Fibroblast of villous mesenchyme (primary cell): ENCODE measurements at places on chromosomes 16 and 17. TPM values are rescaled to one million over a fixed set of nuclear protein-coding genes. Genes with fewer than 3 reads are reported as not detected.

- DNase-seq = no peak
Observed at GRCh38 chr17:50641357-50641756, 6.7 kb downstream of the ABCC3 start.

- DNase-seq = no peak
Observed at GRCh38 chr17:21005367-21005766, 37.4 kb downstream of the USP22 start.

DNA sequence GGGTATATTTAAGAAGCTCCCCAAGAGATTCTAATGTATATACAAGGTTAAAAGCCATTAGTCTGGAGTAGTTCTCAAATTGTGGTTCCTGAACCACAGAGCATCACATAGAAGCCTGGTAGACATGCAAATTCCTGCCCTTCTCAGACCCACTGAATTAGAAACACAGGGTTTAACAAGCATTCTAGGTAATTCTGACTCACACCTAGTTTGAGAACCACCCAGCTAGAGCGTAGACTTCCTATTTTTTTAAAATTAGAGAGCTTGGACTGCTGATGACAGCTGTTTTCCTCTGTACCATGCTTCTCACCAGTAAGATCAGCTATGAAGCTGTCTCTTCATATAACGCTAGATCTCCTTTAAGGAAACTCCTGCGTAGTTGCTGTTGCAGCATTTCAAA is 50.6 kb downstream of the HS3ST3B1 start:
- no peak for DNase-seq

- no peak for DNase-seq
Observed at GRCh38 chr16:56260378-56261160, 69.3 kb downstream of the GNAO1 start.

DNA sequence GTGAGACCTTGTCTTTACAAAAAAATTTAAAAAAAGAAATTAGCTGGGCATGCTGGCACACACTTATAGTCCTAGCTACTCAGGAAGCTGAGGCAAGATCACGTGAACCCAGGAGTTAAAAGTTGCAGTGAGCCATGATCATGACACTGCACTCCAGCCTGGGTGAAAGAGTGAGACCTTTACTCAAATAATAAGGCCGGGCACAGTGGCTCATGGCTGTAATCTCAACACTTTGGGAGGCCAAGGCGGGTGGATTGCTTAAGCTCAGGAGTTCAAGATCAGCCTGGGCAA is 11.5 kb upstream of the RIPOR1 start:
- DNase-seq = no peak

DNA sequence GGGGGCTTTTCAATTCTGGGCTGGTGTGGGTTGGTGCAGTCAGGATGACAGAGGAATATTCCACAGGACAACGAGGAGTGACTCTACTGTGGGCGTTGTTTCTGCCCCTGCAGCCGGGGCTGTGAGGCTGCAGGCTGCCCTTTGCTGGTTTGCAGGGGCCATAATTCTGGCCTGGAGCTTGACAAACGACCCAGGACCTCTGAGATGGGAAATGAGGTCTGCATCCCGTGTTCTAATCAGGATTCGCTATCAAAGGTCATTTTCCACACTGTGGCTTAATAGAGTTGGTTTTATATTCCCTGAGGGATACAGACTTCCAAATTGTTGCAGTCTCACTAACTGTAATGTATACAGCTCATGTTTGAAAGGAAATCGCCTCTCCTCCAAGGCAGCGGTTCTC is 180.9 kb downstream of the RPTOR start:
- DNase-seq = peak; percentile 58

GRCh38 chr16:22216191-22216831 is 10.2 kb downstream of the EEF2K start:
- DNase-seq = peak; percentile 83

DNA sequence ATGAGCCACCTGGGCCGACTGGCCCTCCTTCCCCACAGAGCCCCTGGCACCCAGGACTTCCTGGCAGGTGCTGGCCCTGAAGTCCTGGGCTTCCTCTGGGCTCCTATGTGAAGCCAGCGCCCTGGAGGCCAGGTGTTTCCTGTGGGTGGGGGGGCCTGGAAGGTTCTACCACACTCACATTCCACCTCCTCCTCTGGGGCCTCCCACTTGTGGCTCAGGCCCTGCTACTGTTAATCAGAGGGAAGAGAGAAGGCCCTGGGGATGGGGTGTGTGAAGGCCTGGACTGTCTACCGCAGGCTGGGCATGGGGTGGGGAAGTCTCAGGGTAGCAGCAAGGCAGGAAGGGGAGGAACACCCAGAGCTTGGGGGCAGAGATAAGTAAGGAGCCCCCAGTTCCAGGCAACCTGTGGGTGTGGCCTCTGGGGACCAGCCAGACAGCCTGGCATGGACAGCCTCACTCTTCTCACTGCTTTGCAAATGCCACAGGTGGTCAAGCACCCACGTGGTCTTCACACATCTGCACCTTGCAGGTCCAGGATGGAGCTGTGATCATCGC is 111.9 kb upstream of the TNRC6C start:
- DNase-seq = no peak

GRCh38 chr16:56289862-56290261 is 98.6 kb downstream of the GNAO1 start:
- no peak for DNase-seq

GRCh38 chr17:59172436-59173004 is 17.0 kb downstream of the PRR11 start:
- no peak for DNase-seq

DNA sequence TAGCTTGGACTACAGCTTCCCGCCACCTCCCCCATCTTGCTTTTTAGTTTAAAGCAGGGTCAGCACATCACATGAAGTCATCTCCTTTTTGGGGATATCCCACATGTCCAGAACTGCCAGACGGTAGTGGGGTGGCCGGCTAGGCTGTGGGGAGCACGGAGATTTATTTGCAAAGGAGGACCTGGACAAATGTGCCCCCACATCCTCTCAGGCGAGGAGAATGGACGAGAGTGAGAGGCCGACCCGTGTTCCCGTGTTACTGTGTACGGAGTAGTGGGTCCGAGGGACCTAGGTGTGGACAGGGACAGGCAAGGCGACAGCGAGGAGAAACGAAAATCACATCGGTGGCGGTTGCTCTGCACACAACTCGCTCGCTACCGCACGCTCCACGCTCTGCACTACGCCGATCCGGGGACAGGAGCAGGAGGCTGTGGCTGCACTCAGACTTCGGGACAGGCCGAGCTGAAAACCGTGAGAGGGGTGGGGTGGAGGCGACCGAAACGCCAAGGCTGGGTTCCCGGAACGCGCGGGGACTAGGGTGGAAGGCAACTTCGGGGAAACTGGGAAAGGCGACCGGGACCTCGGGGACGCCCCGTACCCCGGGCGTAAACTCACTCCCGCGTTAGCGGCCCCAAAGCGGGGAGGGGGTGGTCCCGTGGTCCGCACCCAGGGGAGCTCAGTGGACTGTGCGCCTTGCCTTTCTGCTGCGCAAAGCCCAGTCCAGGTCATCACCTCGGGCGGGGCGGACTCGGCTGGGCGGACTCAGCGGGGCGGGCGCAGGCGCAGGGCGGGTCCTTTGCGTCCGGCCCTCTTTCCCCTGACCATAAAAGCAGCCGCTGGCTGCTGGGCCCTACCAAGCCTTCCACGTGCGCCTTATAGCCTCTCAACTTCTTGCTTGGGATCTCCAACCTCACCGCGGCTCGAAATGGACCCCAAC is at the start of gene MT1A:
Gene MT1A (plus strand): TSS at position 853 of the 937 bp plus-strand sequence. CDS start 73 bp downstream, at position 926.
- DNase-seq = peak; percentile 73

ADAD2 gene
- not detected in 2 replicates for total RNA-seq

GRCh38 chr17:68296217-68297191 is 5.2 kb downstream of the ARSG start:
- no peak for DNase-seq

CDRT4 gene
- total RNA-seq = 5.2 and 6.5 TPM in 2 replicates

HS3ST3A1 gene
- total RNA-seq = 13.8 and 15.5 TPM in 2 replicates

DNA sequence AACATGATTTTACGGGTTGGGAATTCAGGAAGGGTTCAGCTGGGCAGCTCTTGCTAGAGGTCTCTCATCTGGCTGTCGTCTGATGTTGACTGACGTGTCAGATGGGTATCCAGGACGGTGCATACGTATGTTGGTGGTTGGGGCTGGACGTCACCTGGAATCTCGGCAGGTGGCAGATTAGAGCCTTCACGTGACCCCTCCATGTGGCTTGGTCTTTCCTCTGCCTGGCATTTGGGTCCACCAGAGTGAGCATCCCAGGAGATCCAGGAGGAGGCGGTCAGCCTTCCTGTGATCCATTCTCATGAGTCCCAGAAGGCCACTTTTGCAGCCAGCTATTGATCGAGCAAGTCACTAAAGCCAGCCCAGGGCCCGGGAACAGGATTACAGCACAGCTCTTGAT is 202.7 kb downstream of the FOXL1 start:
- no peak for DNase-seq

DNA sequence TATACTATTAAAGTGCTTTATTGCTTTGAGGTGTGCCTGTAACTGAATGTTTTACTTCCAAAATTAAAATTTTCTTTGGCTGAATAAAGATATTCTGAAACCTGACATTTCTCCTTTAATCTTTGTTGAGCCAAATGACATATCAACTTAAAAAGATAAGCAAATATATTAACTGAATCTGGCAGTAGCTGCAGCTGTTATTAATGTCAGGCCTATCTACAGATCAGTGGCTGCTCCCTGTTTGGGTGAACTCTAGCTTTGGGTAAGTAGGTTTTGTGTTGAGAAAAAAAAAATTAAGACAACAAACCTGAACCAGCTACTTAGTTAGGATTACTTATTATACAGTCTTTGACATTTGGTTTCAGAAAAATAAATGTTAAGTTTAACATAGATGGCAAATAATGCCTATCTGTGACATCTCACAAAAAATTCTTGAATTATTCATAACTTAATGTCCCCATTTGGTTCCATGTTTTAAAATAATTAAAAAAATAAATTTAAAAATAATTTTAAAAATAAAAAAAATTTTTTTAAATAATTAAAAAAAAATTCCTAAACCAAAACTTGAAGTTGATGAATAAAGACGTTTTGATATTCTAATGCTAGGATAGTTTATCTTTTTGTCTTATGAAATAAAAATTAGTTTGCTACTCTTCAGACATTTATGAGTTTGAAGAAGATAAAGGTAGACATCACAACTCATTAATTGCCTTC is 19.8 kb downstream of the CPD start:
- no peak for DNase-seq

SARM1 gene
- 12.9 and 16.4 TPM in 2 replicates for total RNA-seq

ALDH3A1 gene
- not detected in 2 replicates for total RNA-seq

TLCD3B gene
- 0.32 TPM in 1 of 2 replicates, not detected in the other for total RNA-seq

DNA sequence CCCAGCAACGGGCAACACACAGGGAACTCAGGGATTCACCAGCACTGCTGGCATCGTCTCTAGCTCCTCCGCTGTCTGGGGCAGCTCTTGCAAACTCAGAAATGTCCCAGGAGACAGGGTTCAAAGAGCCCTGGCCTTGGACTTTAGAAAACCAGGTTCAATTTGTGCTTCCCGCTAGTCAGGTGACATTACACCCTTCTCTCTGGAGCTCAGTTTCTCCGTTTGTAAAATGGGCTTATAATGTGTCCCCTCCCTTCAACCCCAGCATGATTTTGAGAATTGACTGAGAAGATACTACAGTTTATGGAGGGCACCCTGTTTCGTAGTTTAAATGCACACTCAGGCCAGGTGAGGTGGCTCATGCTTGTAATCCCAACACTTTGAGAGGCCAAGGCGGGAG is 1.9 kb upstream of the MYCBPAP start:
- no peak for DNase-seq
